Vagina (tissue), 2 donors: ENCODE measurements at places on chromosomes 12 and 14. TPM values are rescaled to one million over a fixed set of nuclear protein-coding genes. Genes with fewer than 3 reads are reported as not detected.

Gene TSPAN8
- total RNA-seq = 2.9 TPM

GRCh38 chr12:80173083-80173864 is 73.9 kb downstream of the OTOGL start:
- no peak overlapping the region for H3K4me3 ChIP-seq
- no peaks in the 10 kb centered on the region for H3K4me1 ChIP-seq
- H3K27me3 ChIP-seq = no peaks in the 10 kb centered on the region
- no peak for DNase-seq
- no peaks in the 10 kb centered on the region for H3K36me3 ChIP-seq

- no peaks in the 10 kb centered on the region for H3K36me3 ChIP-seq
- no peak for DNase-seq
- no peaks in the 10 kb centered on the region for H3K4me1 ChIP-seq
- H3K27ac ChIP-seq = no peak overlapping the region
- no peak overlapping the region for H3K4me3 ChIP-seq
Observed at GRCh38 chr12:21429994-21430393, 7.5 kb upstream of the PYROXD1 start.

GRCh38 chr14:61489512-61489911 is 168.1 kb downstream of the PRKCH start:
- no peak for DNase-seq
- no peaks in the 10 kb centered on the region for H3K36me3 ChIP-seq
- peaks cover 39% of the 10 kb centered on the region for H3K4me1 ChIP-seq
- no peak overlapping the region for H3K27ac ChIP-seq
- H3K27me3 ChIP-seq = no peaks in the 10 kb centered on the region

Gene SIX4
- 1.5 TPM for total RNA-seq

- no peaks in the 10 kb centered on the region for H3K27me3 ChIP-seq
- H3K27ac ChIP-seq = no peak overlapping the region
- no peak overlapping the region for H3K4me3 ChIP-seq
- H3K4me1 ChIP-seq = no peaks in the 10 kb centered on the region
Observed at GRCh38 chr12:103620395-103620794, 33.3 kb downstream of the STAB2 start.

DNA sequence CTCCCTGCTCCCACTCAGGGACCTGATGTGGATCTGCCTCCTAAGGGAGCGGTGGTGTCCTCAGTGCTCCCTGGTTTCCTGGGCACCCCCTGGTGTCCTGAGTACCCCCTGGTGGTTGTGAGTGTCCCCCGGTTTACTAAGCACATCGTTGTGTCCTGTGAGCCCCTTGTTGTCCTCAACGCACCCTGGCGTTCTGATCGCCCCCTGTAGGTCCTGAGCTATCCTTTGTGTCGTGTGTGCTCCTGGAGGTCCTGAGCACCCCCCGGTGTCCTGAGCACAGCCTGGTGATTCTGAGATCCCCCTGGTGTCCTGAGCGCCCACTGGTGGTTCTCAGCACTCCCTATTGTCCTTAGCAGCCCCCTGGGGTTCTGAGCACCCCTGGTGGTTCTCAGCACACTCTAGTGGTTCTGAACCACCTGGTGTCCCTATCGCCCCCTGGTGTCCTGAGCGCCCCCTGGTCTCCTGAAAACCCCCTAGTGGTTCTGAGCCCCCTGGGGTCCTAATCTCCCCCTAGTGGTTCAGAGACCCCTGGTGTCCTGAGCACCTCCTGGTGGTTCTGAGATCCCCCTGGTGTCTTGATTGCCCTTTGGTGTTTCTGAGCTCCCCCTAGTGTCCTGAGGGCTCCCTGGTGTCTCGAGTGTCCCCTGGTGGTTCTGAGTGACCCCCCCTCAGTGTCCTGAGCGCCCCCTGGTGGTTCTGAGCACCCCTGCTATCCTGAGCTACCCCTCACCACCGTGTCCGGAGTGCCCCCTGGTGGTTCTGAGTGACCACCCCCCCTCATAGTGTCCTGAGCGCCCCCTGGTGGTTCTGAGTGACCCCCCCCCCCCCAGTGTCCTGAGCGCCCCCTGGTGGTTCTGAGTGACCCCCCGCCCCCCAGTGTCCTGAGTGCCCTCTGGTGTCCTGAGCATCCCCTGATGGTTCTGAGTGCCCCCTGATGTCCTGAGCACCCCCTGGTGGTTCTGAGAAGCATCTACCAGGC is 615.1 kb downstream of the TMEM121 start:
- no peaks in the 10 kb centered on the region for H3K4me1 ChIP-seq
- H3K36me3 ChIP-seq = no peaks in the 10 kb centered on the region
- DNase-seq = no peak

- peaks cover 2% of the 10 kb centered on the region for H3K36me3 ChIP-seq
- no peaks in the 10 kb centered on the region for H3K27me3 ChIP-seq
- no peak for DNase-seq
- peaks cover 31% of the 10 kb centered on the region for H3K4me1 ChIP-seq
Observed at GRCh38 chr14:52706286-52706685, 714 bp upstream of the PSMC6 start.

Gene PLEKHG7
- not detected for total RNA-seq

DNA sequence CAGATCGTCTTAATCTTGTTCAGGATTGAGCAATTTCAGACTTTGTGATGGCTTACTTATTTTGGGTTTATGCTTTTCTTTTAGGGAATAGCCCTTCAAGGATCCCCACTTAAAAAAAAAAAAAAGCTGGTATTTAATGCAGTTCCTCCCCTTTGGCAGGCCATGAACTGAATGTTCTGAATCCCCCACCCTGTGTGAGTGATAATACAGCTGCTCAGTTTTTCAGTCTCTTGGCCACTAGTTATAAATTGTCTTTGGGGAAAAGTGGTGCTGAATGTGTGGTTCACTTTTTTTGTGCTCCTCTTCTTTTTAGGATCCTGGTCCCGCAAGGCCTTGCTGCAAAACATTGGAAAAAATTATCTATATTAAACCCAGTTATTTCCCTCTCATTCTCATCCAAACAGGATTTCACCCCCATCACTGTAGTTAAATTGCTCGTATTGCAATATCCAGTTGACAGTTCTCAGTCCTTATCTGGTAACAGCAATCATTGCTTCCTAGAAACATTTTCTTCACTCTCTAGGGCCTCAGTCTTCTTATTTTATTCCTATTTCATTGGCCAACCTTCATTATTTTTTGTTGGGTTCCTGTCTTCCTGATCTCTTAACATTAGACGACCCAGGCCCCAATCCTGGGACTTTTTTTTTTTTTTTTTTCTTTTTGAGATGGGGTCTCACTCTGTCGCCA is 73.1 kb upstream of the PAWR start:
- H3K36me3 ChIP-seq = no peaks in the 10 kb centered on the region
- no peaks in the 10 kb centered on the region for H3K27me3 ChIP-seq
- peaks cover 18% of the 10 kb centered on the region for H3K4me1 ChIP-seq
- H3K27ac ChIP-seq = peak overlapping the region; percentile 46
- no peak overlapping the region for H3K4me3 ChIP-seq

- DNase-seq = no peak
- no peak overlapping the region for H3K27ac ChIP-seq
- H3K36me3 ChIP-seq = no peaks in the 10 kb centered on the region
- no peaks in the 10 kb centered on the region for H3K27me3 ChIP-seq
- no peaks in the 10 kb centered on the region for H3K4me1 ChIP-seq
Observed at GRCh38 chr12:3777206-3777809, 24.4 kb upstream of the CRACR2A start.

GRCh38 chr12:2492236-2492635 is 302.5 kb upstream of the FKBP4 start:
- H3K4me1 ChIP-seq = peaks cover 7% of the 10 kb centered on the region
- no peak overlapping the region for H3K4me3 ChIP-seq
- H3K27ac ChIP-seq = no peak overlapping the region
- no peaks in the 10 kb centered on the region for H3K36me3 ChIP-seq
- no peak for DNase-seq
- no peaks in the 10 kb centered on the region for H3K27me3 ChIP-seq
